ENCODE measurements at places on chromosomes 7 and 10.

GRCh38 chr7:24709585-24710360 lies 47.5 kb downstream of the GSDME start:
- no peak for DNase-seq

GRCh38 chr7:1758028-1758858 lies 88.2 kb downstream of the ELFN1 start:
- DNase-seq = no peak

GRCh38 chr7:95736635-95737034 lies 35.7 kb upstream of the DYNC1I1 start:
- no peak for DNase-seq

- no peak for DNase-seq
These were observed 266.6 kb downstream of the POLR1F start for GRCh38 chr7:19442016-19442785.

DNA sequence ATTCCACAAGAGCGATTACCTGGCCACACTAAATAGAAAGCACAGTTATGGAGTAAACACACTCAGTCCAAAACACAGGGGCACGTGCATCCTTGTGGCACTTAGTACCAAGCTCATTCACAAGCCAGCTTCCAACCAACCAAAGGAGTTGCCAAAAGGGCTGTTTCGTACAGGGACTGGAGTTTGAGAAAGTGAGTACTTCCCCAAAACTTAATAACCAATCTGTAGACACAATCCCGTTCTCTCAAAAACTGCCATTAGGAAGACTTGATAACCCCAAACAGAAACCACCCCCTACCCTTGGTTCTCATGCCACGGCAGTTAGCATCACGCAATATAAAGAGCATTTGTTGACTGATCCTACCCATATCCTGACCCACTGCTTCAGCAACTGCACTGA lies 166.2 kb upstream of the ASAH2 start:
- no peak for DNase-seq

GRCh38 chr10:17162828-17163227 lies 33.2 kb upstream of the CUBN start:
- no peak for DNase-seq

DNA sequence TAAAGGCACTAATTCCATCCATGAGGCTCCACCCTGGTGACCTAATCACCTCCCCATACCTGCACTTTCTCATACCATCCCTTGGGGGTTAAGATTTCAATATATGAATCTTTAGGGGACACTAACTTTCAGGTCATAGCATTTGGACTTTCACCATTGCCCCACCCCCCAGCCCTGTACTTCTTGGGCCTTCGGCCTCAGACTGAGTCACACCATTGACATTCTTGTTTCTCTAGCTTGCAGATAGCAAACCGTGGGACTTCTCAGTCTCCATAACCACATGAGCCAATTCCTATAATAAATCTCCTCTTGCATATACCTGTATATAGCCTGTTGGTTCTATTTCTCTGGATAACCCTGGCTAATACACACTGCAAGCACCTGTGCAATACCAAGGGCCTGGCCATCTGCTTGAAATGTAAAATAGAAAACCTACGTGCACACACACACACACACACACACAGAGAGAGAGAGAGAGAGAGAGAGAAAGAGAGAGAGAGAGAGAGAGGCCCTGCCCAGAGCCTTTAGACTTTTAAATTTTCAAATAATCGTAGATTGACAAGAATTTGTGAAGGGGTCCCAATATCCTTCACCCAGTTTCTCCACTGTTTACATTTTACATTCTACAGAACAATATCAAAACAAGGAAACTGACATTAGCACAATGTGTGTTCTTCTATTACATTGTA lies 25.3 kb downstream of the ANXA8 start:
- peak; percentile 19 for DNase-seq

GRCh38 chr10:46227936-46228562 lies 58.7 kb upstream of the ANTXRL start:
- DNase-seq = no peak

DNA sequence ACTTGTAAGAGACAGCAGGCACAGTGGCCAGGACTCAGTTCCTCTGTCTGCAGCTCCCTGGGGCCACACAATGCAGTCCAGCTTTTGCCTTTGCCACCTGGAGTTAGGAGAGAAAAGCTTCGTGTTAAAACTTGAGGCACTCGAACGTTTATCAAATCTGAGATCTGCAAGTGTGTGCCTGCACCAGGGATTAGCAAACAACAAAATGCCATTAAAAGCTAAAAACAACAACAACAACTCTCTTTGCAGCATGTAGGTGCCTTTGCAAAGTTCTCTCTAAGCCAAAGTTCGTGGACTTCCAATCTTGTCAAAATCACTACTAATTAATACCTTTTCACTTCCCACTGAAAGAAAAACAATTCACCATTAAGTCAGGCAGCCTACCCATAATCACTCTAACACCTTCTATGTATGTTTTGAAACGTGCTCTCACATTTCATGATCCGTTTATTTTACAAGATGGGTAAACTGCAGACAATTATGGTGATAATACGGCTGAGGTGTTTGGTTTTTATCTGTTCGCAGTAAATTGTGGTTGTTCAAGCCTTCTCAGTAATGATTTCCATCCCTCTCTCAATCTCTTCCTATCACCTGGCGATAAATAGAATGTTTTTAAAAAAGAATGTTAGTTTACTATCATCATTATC lies 36.2 kb upstream of the SDK1 start:
- no peak for DNase-seq

DNA sequence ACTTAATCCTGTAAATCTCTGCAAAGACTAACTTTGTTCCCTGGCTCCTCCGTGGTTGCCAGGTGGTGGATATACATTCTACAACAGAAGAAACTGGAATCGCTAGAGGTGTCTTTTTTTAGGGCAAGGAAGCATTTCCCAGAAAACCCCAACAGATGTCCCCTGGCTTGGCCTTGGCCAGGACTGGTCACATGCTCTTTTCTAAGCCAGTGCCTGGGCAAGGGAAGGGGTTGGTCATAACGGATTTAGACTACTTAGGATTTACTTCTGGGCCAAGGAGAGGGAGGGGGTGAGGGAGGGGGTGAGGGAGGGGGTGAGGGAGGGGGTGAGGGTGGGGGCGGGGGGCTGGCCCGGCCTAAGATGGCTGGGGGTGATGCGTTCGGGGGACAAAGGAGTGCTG lies 105.7 kb downstream of the SNX10 start:
- no peak for DNase-seq

DNA sequence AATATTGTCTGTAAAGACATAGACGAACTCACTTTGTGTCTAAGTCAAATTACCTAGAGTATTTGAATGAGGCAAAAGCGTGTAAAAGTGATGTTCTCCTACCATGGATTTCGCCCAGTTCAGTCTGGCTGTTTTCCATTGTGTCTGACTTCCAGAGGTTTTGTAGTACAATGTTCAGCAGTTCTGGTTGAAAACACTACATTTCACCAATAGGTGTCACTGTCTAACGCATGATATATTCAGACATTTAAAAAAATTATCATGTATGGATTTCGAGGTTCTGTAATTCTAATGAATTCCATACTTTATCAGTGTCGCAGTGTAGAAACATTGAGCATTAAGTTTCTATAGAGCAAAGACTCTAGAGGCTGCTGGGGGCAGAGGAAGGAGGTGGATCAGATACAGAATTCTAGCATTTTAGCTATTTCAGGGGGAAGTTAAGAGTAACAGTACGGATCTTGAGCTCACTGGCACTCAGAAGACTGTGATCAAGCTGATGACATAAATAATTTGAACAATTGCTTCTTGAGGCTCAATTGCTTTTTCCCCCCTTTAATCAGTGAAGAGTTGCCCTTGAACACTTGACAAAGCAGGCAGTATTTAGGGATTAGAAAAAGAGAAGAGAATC lies 196.9 kb upstream of the RHOBTB1 start:
- DNase-seq = peak; percentile 24

DNA sequence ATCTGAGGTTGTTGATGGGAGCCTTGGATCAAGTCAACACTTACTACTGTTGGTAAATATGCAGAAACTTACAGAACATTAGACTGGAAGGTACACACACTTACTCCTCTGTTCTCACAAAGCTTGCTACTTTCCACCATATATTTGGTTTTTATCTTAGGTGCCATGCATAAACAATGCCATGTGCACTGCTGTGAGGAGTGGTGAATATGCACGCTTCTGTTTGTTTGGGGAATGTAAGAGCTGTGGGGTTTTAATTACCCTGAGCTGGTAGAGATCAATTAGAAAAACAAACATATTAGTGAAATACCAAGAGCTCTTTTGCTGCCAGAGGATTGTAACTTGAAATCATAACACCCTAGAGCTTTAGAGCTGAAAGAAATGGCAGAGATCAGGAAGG lies 79.8 kb upstream of the ARID5B start:
- DNase-seq = no peak

DNA sequence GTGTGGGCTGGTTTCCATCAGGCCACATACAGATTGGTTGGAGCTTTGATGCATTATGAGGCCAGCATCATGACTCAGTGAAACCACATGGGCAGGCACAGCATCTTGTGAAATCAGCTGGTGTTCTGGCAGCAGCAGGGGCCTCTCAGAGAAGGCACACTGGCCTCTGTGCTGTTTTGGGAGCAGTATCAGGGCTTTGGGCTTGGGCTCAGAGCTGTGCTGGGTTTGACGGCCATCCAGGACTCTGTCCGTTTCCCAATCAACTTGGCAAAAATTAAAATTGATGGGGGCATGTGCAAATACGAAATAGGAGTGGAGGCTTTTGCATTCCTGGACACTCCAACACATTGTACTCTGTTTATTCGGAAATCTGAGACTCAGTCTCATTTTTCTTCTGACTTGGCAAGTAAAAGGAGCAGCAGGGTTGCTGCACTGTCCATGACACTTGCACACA lies 190.9 kb downstream of the BMPER start:
- peak; percentile 69 for DNase-seq

DNA sequence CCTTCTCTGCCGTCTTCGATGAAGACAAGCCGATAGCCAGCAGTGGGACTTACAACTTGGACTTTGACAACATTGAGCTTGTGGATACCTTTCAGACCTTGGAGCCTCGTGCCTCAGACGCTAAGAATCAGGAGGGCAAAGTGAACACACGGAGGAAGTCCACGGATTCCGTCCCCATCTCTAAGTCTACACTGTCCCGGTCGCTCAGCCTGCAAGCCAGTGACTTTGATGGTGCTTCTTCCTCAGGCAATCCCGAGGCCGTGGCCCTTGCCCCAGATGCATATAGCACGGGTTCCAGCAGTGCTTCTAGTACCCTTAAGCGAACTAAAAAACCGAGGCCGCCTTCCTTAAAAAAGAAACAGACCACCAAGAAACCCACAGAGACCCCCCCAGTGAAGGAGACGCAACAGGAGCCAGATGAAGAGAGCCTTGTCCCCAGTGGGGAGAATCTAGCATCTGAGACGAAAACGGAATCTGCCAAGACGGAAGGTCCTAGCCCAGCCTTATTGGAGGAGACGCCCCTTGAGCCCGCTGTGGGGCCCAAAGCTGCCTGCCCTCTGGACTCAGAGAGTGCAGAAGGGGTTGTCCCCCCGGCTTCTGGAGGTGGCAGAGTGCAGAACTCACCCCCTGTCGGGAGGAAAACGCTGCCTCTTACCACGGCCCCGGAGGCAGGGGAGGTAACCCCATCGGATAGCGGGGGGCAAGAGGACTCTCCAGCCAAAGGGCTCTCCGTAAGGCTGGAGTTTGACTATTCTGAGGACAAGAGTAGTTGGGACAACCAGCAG lies 60.4 kb upstream of the BTBD16 start:
- DNase-seq = no peak

DNA sequence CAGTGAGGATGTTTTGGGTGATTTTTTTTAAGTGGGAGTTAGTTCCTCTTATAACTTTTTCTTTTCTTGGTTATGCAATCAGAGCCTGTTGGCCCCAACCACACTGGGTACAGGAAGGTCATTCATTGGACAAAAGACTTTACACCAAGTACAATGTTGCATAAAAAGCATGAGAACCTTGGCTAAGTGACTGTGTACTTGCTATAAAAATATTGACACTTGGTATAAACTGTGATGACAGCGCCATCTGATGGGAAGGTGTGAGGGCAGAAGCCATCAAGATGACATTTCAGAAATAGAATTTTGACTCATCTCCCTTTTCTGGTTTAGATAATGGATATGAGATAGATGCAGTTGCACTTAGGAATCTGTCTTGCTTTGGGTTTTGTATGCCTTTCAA lies 126.4 kb upstream of the CCDC6 start:
- DNase-seq = no peak

- DNase-seq = no peak
These were observed 6.9 kb upstream of the PDGFA start for GRCh38 chr7:526460-527034.

GRCh38 chr7:87056346-87056745 lies 3.1 kb downstream of the ELAPOR2 start:
- no peak for DNase-seq

DNA sequence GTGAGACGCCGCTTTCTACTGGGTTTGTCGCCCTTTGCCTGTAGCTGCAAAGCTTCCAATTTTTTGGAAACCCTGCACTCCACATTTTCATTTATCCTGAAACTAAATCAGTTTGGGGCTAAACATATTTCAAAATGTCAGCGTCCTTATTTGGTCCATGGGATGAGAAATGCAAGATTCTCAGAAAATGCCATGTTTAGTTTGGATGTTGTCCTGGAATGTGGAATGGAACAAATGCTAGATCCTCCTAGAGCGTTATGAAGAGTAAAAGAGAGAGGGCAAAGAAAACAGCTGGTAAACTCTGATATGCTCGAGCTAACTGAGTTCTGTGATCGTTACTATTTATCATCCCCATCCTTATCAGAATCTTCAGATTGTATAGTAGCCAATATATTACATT lies 236.9 kb downstream of the KLF6 start:
- no peak for DNase-seq

GRCh38 chr7:100745184-100745583 lies 11.8 kb downstream of the ZAN start:
- no peak for DNase-seq

DNA sequence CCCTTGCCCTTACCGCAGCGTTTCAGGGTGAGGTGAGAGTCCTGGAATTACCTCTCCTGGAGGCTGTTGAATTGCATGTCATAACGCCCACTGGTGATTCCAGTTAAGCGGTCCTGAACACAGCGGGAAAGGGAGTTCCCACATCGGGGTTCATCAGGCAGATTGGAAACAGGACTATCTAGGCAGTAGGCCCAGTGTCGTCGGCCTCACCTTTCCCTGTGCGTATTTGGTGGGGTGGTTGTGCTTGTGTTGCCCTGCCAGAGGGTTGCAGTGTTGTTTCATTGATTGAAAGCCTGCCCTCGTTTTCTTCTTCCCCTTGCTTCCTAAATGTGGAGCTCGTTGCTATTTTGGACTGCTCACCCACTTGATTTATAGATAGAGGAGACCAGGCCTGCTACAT lies 10.6 kb upstream of the SUN1 start:
- DNase-seq = no peak

- peak; percentile 66 for DNase-seq
These were observed 3.6 kb downstream of the PLAC9 start for GRCh38 chr10:80136134-80136571.

Measured in BJ (cell line).